ENCODE measurements at places on chromosomes 7 and 10.

DNA sequence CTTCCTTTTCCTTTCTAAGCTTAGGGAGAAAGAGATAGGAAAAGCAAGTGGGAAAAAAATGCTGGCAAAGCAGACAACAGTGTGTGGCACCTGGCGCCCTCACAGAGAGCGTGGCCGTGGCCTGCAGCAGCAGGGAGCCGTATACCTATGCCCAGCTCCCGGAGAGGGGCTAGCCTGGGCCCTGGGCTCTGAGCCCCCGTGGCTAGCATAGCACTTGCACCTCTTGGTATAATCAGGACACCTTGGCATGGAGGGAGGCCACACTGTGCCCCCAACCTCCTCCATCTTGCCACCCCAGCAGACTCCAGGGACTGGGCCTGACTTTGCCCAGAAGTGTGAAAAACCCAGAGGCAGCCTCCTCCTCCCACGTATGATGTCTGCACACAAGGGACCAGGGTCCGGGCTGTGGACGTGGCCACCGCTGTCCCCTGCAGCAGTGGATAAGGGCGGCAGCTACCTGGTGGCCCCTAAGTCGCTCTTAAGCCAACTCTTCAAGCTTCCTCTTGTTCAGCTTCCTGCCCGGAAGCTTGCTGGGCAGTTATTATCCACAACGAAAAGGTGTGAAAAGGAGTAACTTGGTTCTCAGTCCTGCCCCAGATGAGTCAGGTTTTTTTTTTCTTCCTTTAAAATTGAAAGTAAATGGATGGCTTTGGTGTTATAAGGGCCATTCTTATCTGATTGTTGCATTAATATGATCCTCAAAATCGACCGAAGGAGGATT is 249.1 kb upstream of the PITRM1 start:
- no peak for DNase-seq

DNA sequence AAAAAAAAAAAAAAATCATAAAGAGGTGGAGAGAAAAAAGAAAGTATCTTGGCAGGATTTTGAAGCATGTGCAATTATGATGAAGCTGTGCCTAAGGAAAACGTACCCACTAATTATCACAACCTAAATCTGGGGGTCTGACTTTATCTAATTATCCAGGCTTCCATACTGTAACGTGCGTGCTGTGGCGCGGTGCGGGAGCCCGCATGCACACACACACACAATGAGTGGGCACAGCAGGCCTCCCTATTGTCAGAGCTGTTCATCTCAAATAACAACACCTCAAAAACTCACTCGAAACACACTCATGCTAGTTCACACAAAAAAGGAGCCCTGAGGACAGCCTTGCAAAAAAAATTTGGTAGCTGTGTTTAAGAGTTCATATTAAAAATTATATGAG is 31.9 kb downstream of the BEND7 start:
- no peak for DNase-seq

DNA sequence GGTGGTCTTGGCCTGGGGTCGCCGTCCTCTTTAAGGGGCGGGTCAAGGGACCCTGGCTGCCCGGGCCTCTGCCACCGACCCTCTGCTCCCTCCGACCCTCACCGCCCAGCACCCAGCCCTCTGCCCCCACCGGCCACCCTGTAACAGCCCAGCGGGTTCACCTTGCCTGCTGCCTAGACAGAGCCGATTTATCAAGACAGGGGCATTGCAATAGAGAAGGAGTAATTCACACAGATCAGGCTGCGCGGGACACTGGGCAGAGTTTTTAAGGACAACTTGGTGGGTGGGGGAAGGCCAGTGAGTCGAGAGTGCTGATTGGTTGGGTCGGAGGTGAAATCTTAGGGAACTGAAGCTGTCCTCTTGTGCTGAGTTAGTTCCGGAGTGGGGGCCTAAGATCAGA is 779 bp upstream of the ADCK2 start:
- no peak for DNase-seq

GRCh38 chr10:53601260-53601875 is 828.8 kb upstream of the MBL2 start:
- DNase-seq = no peak

DNA sequence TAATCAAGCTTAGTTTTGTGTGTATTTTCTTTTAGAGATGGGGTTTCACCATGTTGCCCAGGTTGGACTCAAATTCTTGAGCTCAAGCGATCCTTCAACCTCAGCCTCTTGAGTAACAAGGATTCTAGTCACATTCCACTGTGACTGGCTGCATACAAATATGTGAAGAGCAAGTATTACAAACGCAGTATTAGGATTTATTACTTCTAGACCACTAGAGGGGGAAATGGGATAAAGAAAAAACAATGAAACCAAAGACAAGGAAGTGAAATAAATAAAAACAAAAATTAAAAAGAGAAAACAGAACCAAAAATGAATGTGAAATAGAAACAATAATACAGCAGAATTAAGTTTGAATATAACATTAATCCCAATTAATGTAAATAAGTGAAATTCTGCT is 308.7 kb downstream of the ANKRD30A start:
- no peak for DNase-seq

DNA sequence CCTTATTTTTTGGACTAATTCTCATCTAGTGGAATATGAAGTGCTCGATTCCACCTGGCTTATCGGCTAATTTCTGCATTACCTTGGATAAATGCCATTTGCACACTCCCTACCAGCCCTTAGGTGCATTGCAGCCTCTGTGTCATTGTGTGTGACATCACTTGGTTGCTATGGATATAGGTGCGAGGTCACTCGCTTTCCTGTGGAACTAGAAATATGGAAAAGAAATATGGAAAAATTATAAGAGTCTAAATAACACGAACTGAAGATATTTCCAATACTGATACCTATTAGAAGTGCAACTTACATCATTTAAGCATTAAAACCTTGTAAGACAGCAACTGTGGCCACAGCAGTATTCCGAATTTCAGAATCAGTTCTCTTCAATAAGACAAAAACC is 2.0 kb downstream of the YWHAG start:
- no peak for DNase-seq

- peak; percentile 39 for DNase-seq
Measured at GRCh38 chr7:98802088-98802780, 67.6 kb downstream of the TMEM130 start.

DNA sequence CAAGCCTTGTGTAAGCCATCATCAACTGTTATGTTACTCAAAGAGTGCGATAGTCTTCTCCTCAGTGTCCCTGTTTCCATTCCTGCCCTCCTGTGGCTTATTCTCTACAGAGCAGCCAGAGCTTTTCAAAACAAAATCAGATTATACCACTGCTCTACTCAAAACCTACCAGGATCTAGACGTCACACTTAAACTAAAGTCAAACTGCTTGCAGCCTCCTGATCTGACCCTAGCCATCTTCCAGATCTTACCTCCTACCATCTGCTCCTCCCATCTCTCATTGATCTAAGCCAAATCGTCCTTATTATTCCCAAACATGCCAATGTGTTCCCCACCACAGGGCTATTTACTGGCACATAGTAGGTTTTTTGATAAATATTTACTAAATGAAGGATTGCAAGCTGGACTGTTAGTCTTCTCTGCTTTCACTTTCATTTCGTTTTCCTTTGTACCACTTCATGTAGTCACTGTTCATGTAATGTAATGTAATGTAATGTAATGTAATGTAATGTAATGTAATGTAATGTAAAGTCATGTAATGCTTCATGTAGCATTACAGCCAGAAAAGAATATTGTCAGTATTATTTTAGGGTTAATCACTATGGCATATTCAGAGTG is 116.1 kb downstream of the GPR37 start:
- DNase-seq = no peak

DNA sequence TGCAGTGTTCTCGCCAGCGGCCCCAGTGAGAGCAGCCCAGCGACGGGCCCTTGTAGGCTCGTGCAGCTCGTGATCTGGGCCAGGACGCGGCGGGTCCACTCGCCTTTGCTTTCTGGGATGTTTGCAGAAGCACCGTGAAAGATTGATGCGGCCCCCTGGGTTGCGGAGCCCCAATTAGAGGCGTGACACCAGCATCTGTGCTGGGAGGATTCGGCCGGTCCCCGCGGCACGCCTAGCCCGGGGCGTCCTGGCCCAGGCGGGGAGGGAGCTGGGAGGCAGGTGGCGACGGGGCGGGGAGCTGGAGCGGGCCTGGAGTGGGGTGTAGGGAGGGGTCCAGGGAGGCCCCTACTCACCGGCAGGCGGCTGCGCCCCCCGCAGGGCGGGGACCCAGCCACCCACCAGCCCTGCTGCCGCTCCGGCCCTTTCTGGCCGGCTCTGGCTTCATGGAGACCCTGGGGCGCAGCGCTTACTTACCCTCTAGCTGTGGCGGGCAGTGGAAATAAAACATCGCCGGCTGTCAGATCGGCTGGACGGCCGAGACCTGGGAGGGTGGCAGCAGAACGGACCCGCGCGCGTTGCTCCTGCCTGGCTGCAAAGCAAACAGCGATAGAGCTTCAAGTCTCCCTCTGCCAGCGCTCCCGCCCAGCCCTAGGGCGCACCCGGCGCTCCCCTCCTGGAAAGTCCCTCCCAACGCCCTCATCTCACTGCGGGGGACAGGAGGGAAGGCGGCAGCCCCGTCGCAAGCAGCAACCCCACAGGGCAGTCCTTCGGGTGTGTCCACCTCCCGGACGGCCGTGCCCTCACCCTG is 752 bp downstream of the DRGX start:
- no peak for DNase-seq

GRCh38 chr7:129373651-129374428 is 60.4 kb upstream of the STRIP2 start:
- DNase-seq = no peak

DNA sequence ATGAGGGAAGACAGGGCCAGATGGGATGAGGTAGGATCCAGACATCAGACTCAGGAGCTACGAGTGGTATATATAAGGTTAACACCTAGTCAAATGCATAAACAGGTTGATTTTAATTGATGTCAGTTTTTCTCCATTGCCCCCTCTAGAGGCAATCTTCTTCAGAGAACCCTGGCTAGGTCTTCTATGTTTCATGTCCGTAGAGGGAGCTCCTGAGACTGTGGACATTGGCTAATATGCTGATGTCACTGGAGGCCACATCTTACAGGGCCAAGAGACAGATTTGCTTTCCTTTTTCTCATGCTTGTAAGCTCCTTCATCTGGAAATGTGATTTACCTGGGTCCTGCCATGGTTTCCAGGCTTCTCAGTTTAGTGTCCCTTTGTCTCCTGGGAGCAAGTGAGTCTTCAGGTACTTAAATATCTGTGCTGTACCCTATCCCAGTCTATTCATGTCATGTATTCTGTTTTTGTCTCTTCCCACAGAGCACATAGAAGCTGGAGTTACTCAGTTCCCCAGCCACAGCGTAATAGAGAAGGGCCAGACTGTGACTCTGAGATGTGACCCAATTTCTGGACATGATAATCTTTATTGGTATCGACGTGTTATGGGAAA is 161.6 kb upstream of the PRSS1 start:
- DNase-seq = peak; percentile 39

DNA sequence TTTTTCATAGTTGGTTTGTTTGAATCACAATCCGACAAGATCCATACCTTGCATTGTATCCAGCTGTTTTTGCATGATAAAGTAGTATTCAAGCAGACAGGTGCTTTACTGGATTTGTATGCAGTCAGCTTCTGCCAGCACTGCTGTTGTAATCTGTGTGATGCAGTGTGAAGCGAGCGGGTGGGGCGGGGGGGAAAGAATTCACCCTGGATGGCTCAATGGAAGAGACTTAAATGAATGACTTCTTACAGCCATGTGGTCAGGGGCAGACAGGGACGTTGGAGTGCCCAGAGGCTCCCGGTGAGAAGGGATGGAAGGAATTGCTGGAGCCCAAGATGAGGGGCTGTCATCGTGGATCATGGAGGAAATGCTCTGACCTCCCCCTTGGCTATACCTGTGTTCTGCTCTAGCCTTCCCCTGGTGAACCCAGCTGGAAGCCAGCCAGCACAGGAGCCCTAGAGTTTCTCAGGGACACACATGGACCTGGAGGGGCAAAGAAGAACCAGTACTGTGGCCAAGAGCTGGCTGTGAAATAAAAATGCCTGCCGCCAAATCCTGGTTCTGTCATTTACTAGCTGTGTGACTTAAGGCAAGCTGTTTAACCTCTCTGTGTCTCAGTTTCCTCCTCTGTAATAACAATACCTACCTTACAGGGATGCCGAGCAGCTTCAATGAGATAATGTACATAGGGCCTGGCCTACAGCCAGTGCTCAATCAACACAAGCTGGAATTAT is 14.1 kb downstream of the NFE2L3 start:
- no peak for DNase-seq

GRCh38 chr10:97687785-97688781 is 1.0 kb upstream of the AVPI1 start:
- peak; percentile 45 for DNase-seq

GRCh38 chr7:15755061-15755460 is 68.6 kb upstream of the MEOX2 start:
- peak; percentile 93 for DNase-seq

- DNase-seq = no peak
Measured at GRCh38 chr10:125462845-125463244, 220.1 kb downstream of the TEX36 start.

GRCh38 chr7:11427686-11428273 is 404.2 kb downstream of the THSD7A start:
- peak; percentile 4 for DNase-seq

GRCh38 chr7:29228289-29229011 is 33.9 kb downstream of the CHN2 start:
- no peak for DNase-seq
